ENCODE measurements at places on chromosomes 2 and 18.
A peak's percentile ranks its signal among the peaks of the same experiment; 100 is the strongest.

DNA sequence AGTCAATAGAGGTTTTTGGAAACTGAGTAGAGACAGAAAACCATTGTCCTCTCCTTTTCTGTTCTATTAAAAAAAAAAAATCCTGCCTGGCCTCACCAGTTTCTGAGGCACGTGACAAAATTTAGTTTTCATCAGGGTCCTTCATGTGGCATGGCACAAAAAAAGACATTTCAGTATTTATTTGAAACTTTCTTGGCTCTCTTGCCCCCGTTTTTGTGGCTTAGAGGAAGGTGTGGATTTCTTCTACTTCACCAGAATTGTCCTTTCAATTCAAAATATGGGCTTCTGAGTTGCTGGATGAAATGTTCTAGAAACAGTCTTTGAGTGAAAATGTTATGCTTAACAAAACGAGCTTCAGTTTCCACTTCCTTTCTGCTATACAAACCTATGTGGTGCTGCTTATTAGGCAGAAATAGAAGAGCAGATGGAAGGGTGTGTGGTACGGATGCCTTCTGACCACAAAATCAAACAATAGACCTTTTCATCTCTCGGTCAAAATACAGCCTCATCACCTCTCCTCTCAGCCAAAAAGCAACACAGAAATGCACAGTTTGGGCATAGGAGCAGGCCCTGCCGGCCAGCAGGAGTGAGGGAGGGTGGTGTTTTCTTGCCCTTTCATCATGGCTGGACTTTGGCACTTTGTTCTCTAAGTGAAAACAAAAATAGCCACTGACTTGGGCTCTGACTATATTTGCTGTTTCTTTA is 89.2 kb downstream of the SH3RF3 start:
- no peak for DNase-seq

- no peak for DNase-seq
Measured at GRCh38 chr2:68710336-68710735, 24.3 kb upstream of the ARHGAP25 start.

DNA sequence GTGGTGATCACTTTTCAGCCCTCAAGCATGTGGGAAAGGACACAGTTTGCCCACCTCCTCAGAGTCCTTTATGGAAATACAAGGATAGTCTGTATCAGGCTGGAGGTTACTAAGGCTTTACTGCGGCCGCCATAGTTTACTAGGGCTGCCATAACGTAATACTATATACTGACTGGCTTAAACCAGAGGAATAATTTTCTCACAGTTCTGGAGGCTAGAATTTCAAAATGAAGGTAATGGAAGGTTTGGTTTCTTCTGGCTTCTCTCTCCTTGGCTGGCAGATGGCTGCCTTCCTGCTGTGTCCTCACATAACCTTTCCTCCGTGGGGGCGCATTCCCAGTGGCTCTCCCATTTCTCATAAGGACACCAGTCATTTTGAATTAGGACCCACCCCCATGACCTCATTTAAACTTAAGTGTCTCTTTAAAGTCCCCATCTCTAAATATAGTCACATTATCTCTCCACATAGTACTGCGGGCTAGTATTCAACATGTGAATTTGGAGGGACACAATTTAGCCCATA is 12.5 kb upstream of the ATIC start:
- DNase-seq: no peak

DNA sequence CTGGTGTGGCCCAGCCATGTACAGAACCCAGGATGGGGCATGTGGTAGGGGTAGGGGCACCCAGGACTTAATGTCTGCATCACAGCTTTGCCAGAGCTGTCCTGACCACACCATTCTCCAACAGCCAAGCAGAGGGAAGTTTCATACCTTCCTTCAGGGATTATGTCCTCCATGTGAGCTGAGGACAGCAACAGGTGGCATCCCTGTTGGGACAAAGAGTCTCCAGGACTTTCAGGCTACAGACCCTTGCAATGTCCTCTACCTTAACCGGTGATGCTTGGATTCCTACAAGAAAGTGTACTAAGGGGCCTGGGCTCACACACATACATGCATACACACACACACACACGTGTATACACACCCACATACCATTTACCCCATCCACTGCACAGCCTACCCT is 227.0 kb upstream of the SIX2 start:
- DNase-seq: no peak

DNA sequence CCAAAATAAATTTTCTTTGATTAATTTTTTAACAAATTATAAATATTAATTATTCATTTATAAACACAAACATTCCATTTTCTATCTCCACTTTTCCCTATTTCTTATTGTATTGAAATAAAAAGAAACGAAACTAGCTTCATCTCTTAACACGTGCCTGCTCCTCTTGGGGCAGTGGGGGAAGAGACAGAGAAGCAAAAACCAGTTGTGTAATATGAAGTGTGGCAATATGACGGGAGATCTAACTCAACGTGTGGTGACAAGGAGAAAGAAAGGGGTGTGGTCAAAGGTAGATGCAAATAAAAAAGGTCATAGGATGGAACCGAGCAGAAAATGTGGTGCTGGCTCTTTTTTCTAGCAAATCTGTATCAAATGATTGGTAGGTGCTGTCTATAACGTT is 106.9 kb upstream of the SLC8A1 start:
- no peak for DNase-seq

DNA sequence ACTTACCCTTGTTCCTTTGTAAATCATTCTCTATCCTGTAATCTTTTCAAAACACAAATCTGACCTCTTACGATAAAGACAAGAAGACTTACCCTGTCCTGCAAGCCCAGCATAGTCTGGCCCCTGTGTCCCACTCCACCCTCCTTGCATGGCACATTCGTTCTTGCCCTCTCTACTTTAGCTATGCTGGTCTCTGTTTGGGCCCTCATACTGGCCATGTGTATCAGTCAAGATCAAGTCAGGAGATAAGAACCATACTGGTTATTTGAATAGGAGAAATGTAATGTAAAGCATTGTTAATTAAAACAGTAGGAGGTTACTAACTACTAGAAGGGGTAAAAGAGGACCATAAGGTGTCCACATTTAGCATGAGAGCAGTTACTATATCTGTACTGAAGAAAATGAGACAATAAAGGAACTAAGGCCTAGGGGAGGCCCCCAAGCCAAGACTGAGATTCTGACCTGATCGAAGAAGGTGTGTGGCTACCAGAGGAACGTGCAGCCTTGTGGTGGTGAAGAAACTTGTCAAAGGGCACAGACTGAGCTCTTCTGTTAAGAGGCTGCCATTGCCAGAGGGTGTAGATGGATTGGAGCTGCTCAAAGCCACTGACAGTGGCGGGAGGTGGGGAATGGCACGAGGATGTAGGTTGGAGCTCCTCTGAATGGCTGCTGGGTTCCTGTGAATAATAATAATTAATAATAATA is 80.8 kb downstream of the KCTD18 start:
- no peak for DNase-seq

- no peak for DNase-seq
Measured at GRCh38 chr2:43184339-43184895, 42.0 kb downstream of the ZFP36L2 start.

GRCh38 chr2:20099780-20100179 is 48.4 kb upstream of the LAPTM4A start:
- no peak for DNase-seq

DNA sequence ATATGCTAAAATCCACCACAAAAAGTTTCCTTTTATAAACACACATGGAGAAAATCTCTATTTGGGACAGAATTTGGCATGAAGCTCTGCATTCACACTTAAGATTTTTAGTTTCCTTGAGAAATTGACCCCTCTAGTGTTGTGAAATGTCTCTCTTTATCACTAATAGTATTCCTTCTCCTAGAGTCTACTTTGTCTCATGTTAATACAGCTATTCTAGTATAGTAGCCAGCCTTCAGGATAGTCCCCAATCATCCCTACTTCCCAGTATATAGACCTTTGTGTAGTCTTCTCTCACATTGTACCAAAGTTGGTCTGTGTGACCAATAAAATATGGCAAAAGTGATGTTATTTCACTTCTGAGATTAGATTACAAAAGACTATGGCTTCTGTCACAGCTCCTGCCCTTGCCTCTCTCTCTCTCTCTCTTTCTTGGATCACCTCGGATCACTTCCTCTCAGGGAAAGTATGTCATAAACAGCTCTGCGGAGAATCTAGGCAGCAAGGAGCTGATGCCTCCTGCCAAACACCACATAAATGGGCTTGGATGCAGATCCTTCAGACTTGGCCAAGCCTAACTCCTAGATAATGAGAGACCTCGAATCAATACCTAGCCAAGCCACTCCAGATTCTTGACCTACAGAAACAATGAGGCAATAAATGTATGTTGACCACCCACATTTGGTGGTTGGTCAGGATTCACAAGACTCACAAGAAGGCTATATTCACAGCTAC is 59.7 kb upstream of the NABP1 start:
- DNase-seq: no peak

GRCh38 chr2:133504566-133505505 is 63.4 kb downstream of the NCKAP5 start:
- no peak for DNase-seq

- DNase-seq: no peak
Measured at GRCh38 chr2:204973616-204974015, 428.3 kb downstream of the PARD3B start.

DNA sequence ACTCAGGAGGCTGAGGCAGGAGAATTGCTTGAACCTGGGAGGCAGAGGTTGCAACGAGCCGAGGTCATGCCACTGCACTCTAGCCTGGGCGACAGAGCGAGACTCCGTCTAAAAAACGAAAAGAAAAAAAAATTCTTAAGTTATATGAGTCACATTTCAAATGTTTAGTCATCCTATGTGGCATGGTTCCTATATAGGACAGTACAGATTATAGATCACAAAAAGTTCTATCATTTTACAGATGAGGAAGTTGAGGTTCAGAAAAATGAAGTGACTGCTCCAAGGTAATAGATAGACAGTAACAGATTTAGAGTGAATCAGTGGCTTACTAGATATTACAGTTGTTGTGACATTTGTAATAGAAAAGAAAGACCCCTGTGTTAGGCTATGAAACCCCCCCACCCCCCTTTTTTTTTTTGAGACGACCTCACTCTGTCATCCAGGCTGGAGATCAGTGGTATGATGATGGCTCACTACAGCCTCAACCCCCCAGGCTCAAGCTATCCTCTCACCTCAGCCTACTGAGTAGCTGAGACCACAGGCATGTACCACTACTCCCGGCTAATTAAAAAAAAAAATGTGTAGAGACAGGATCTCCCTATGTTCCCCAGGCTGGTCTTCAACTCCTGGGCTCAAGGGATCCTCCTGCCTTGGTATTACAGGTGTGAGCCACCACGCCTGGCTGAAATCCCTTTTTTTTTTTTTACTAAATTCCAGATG is 22.7 kb downstream of the PTPN4 start:
- no peak for DNase-seq

DNA sequence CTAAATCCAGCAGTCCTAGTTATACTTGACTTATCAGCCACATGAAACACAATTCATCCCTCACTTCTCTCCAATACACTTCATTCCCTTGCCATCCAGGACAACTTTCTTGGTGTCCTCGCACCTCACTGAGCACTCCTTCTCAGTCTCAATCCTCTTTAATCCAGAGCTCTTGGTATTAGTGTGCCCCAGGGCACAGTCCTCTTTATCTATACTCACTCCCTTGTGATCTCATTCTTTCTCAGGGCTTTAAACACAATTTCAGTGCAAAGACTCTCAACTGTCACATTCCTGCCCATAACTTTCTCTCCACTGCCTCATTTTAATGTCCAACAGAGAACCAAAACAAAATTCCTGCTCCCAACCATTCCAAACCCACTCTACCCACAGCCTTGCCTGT is 60.8 kb upstream of the SPOPL start:
- no peak for DNase-seq

- peak; percentile 89 for DNase-seq
Measured at GRCh38 chr2:9752441-9753275, 90.6 kb upstream of the TAF1B start.

DNA sequence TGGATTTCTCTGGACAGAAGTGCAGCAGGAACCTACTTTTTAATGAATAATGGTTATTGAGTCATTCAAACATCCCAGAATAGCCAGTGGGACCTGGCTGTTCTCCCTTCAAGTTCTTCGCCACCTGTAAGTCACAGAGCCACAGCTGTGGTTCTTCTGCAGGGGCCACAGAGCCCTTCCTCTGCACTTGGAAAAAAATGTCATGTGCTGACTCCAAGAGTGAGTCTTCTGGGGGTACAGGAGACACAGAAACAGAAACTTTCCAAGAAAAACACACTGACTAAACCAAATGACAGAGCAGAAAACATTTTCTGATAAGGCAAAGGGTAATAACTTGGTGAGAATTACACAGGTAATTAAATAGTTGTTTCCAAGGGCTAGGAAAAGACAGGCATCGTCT is 68.7 kb upstream of the FN1 start:
- no peak for DNase-seq

DNA sequence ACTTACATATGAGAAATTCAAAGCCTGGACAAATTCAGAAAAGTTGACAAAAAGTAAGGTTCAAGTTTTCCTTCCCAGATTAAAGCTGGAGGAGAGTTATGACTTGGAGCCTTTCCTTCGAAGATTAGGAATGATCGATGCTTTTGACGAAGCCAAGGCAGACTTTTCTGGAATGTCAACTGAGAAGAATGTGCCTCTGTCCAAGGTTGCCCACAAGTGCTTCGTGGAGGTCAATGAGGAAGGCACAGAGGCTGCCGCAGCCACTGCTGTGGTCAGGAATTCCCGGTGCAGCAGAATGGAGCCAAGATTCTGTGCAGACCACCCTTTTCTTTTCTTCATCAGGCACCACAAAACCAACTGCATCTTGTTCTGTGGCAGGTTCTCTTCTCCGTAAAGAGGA is 17.0 kb downstream of the SERPINB8 start:
- DNase-seq: no peak

GRCh38 chr2:145410086-145410485 is 890.2 kb upstream of the ZEB2 start:
- DNase-seq: no peak

GRCh38 chr2:68250196-68250595 is 2.1 kb downstream of the PPP3R1 start:
- DNase-seq: no peak

GRCh38 chr2:9179572-9180201 is 26.9 kb upstream of the ASAP2 start:
- no peak for DNase-seq

- no peak for DNase-seq
Measured at GRCh38 chr2:50674876-50675275, 357.1 kb downstream of the NRXN1 start.

- no peak for DNase-seq
Measured at GRCh38 chr2:212752730-212753351, 214.2 kb upstream of the ERBB4 start.

- no peak for DNase-seq
Measured at GRCh38 chr2:10001586-10001985, 41.8 kb upstream of the KLF11 start.

DNA sequence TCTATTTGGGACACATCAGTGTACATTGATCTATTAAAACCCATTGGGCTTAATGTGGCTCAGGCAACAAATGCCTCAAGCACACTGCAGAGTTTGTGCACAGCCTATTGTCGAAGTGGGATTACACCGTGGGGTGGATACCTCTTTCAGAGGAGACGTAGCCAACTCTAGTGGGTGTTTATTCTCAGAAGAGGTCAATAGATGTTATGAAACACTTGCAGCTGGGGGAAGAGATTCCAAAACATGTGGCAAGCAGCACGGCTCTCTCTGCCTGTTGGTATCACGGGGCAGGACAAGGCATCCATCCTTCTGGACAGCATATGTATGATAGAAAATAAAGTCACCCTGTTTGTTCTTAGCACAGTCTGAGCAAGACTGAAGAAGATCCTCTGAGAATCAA is 121.4 kb upstream of the COPS8 start:
- no peak for DNase-seq

- DNase-seq: no peak
Measured at GRCh38 chr18:2547477-2548087, 23.7 kb downstream of the METTL4 start.
